Left cardiac atrium (tissue), 4 donors: ENCODE measurements at places on chromosomes 16 and 17. TPM values are rescaled to one million over a fixed set of nuclear protein-coding genes. Genes with fewer than 3 reads are reported as not detected.
A peak's percentile ranks its signal among the peaks of the same experiment; 100 is the strongest.

DNA sequence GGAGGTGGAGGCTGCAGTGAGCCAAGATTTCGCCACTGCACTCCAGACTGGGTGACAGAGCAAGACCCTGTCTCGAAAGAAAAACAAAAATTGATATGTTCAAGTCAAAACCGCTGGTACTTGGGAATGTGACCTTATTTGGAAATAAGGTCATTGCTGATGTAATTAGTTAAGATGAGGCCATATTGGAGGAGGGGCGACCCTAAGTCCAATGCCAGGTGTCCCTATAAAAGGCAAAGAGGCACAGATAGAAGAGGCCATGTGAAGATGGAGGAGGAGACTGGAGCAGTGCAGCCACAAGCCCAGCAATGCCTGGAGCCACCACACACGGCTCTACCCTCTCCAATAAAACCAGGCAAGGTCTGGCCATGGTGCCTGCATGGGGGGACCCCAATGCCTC, 50.8 kb upstream of the JPH3 start:
- no peak for DNase-seq

Gene SPPL2C
- total RNA-seq: not detected

- DNase-seq: no peak
Measured at GRCh38 chr17:80415626-80416137, 715 bp downstream of the ENDOV start.

Gene CACNG1
- total RNA-seq: not detected

GRCh38 chr17:19830061-19830460, 37.7 kb downstream of the ULK2 start:
- DNase-seq: no peak

Gene SLC46A1
- total RNA-seq: 9.9 TPM

Gene ATXN7L3
- total RNA-seq: 39.6 TPM

Gene DHRS7C
- 82.3 TPM for total RNA-seq

- peak; percentile 66 for DNase-seq
Measured at GRCh38 chr17:46942441-46943217, 19.7 kb downstream of the GOSR2 start.

DNA sequence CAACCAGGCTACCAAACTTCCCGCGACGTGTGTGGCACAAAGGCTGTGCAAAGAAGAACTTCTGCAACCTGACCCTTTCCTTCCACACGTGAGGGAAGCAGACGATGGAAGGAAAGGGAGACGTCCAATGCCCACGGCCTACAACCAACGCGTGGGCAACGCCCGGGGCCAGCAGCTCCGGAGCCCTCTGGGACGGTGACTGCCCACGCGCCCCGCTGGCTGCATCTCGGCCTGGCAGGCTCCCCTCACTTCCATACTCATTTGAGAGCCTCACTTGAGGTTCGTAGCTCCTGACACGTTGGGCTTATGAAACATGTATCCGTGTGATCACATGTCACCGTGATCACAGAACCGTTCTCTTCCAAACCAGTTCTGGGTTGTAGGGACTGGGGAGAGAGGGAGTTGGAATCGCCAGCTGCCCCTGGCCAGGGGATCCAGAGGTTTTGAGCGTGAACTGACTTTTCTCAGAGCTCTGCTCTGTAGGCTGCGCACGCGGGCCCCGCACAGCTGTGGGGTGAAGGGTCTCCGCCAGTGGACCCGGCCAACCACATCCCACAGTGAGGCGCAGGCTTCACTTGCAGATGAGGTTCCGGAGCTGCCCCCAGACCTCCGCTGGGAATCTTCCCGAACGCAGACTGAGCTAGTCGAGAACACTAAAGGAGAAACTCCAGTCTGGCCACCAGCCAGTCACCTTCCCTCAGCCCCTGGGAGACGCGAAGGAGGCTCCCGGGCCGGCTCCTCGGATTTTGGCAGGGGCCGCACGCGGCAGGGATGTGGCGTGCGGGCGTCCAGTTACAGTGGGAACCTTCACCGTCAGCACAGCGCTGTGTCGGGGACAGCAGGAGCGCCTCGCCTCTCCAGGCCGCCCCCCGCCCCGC, 1.0 kb downstream of the LMF1 start:
- DNase-seq: peak; percentile 54

Gene ZNF469
- total RNA-seq: 0.65 TPM

- no peak for DNase-seq
Measured at GRCh38 chr16:64869781-64870180, 252.1 kb downstream of the CDH11 start.

DNA sequence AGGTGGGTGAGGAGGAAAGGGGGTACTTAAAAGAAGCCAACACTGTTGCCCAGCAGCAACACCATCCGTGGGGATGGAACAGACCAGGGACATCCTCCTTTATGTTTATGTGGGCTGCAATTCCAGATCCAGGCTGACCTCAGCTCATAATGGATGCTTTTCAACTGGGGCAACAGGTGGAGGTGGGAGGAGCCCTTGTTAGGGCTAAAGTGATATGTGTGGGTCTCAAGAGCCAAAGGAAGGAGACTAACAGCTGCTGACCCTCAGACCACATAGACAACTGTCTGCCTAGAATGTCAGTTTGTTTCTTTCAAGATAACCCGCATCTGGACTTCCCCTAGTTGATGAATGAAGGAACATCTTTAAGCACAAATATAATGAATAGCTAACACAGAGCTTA, 2.0 kb upstream of the INPP5K start:
- no peak for DNase-seq

DNA sequence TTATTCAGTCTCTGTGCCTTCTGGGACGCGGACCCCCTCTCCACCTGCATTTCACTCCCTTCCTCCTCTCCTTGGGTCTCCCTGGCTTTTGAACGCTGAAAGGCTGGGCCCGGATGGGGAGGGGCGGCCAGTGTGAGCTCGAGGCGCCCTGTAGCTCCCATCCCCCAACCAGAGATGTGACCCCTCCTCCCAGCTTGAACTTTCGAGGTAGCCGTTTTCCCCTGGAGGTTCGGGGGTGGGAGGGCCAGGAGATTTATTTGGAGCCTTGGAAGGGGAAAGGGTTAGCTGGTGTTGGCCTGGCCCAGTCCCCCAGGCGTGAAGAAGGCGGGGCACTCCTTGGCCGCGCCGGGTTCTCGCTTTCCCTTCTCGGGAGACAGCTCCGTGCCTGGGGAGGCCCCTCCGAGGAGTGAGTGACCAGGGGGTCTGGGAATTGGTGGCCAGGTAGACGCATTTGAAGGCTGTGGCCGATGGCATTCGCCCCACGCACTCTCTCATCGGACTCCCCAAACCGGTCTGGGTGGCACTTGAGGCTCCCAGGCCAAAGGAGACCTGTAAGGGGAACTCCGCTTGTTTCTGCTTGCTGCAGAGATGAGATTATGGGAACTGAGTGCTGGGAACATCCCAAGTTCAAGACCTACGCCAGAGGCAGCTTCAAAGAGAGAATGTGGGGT, 942 bp downstream of the LDAF1 start:
- DNase-seq: peak; percentile 28

DNA sequence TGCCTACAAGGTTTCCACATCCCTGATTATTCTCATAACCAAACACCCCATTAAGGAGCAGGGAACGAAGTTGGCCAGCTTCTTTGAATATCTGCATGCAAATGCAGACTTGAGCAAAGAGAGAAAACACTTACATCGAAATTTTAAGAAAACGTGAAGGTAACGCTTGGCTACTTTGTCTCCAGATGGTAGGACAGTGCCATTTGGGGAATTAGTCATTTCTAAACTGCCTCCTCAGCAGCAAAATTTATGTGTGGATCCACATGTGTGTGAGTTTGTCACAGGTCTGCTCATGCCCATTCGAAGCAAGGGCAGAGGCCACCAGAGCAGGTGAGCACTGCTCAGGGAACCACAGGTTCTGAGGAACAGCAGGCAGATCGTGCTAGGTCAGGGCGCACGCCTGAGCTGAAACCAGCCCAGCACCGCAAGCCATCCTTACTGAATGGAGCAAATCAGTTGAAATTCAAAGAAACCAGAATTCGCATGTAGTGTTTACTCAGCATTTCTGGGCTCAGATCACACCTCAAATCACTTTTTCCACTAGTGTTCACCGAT, 80.1 kb downstream of the SOCS1 start:
- no peak for DNase-seq

Gene LRRC59
- 70.5 TPM for total RNA-seq

GRCh38 chr16:12203780-12204351, 227.3 kb downstream of the SNX29 start:
- no peak for DNase-seq

Gene RASD1
- total RNA-seq: 35.3 TPM

DNA sequence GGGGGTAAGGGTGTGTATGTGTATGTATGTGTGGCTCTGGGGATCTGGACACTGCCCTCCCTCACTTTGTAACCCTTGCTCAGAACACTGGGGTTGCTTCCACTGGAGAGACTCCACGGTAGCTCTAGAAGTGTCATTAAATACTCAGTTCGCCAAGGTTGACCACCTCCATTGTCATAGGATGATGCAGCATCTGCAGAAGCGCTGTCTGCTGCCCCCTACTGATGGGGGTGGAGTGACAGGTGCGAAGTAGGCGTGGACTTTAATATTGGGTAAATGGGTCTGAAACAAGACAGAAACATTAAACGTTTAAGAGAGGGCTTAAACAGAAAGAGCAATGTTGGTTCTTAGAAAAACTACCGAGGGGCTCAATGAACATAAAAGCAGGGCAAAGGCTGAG, 35.5 kb upstream of the STAC2 start:
- no peak for DNase-seq

DNA sequence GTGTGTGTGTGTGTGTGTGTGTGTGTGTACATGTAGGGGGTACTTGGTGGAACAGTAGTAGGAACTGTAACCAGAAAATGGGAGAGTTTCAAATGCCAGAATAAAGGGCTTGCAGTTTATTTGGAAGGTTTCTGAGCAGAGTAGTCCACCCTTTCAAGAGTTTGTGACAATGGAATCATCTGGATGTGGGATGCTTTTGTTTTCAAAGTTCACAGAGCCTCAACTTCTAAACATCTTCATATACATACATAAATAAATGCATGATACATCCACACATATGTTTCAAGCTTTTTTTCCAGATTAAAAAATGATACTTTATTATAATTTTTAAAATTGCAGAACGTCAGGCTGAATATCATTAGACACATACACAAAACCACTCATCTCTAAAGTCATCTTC, 2.4 kb upstream of the PKD1L3 start:
- DNase-seq: no peak

Gene CSH2
- total RNA-seq: not detected

- no peak for DNase-seq
Measured at GRCh38 chr16:79926451-79927205, 326.1 kb upstream of the MAF start.

GRCh38 chr17:80036715-80037477, 454 bp downstream of the CCDC40 start:
- no peak for DNase-seq

- DNase-seq: no peak
Measured at GRCh38 chr16:76607317-76607716, 330.1 kb downstream of the CNTNAP4 start.
